DMS153 (cell line): ENCODE measurements at places on chromosomes 2 and 18.

- DNase-seq, result no peak
Observed at GRCh38 chr2:18548621-18549020, 11.8 kb downstream of the RDH14 start.

DNA sequence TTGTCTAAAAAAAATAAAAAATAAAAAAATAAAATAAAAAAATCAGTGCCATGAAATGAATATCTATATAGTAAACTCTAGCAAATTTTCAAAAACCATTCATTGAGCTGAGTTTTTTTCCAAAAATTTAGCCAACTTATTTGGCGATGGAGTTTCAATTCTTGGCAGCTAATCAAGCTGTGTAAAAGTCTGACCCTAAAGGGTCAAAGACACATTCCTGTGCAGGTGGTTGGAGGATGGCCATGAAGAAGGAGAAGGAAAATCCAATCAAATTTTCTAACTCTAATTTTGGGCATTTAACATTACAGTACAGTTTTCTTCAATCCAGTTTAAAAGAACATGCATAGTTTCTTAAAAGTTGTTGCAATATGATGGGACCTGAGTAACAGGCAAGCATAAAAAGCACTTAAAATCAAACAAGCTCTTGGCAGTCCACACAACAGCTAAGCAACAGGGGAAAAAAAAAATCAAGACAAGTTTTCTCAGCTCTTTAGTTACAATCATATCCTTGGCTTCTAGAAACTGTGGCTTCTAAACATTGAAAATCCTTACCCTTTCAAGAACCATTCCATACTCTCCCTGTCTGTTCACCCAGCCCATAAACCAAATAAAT lies 54.5 kb downstream of the ACVR1 start:
- DNase-seq, result no peak

- DNase-seq, result no peak
Observed at GRCh38 chr18:12843420-12844350, 40.4 kb downstream of the PTPN2 start.

GRCh38 chr2:163155279-163155883 lies 316.8 kb upstream of the KCNH7 start:
- DNase-seq, result peak; percentile 24

- DNase-seq, result no peak
Observed at GRCh38 chr2:234863043-234863934, 88.5 kb upstream of the SH3BP4 start.

GRCh38 chr2:121595012-121595891 lies 54.0 kb downstream of the CLASP1 start:
- DNase-seq, result no peak

DNA sequence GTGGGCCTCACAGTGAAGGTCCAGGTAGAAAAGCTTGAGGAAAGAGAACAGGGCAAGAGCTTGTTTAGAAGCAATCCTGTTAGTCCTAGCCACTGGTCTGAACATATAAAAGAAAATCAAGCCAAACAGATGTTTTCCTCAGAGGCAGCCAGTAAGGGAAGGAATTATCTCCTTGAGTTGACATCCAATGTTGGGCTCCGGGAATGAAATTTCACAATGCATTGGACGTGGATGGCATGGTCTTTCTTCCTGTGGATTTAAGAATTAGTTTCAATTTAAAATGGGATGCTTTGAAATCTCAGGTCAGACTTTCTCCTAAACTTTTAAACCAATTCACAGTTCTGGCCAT lies 92.1 kb downstream of the ACKR3 start:
- no peak for DNase-seq

DNA sequence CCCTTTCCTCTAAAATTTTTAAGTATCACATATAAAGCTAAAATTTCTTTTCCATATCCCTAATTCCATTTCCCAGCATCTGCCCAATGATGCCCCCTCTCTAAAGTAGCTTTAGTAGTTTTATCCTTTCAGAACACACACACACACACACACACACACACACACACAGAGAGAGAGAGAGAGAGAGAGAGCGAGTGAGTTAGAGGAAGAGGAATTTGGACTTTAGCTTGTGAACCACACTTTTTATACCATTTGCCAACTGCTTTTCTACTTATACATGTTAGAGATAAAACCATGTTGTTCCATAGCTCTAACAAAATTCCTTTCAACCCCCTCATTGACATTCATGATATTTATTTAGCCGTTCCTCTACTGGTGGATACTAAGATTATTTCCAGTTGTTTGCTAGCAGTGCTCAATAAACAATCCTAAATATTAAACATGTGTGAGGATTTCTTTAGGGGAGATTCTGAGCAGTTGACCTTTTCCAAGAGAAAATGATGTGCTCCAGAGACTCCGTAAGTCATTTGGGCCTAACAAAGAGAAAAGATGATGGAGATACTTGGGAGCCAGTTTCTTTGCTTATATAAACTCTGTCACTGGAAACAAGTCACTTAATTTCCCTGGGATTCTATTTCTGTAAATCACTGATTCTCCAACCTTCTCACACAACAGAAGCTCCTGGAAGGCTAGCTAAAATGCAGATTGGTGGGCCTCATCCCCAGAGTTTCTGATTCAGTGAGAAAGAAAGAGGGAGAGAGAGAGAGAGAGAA lies 229.7 kb upstream of the SP5 start:
- DNase-seq, result no peak

DNA sequence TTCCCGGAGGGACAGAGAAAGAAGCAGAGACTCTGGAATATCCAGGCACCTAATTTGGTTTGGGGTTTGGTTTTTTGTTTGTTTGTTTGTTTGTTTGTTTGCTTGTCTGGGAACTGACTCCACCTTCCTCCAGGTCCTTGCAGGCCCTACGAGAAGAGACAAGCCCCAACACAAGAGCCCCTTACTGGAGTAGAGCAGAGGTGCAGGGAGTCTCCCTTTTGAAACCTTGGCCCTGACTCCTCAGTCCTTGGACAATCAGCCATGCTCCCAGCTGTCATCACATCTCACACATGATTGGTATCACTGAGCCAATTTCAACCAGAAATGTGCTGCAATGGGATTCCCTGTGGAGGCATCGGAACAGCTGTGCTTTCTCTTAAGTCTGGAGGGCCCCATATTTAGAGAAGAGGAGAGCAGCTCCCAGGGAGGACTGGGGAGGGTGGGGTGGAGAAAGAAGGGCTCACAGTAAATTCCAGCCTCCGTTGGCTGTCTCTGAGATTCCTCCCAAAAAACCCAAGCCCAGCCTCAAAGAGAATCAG lies 279.9 kb upstream of the NCKAP5 start:
- no peak for DNase-seq

DNA sequence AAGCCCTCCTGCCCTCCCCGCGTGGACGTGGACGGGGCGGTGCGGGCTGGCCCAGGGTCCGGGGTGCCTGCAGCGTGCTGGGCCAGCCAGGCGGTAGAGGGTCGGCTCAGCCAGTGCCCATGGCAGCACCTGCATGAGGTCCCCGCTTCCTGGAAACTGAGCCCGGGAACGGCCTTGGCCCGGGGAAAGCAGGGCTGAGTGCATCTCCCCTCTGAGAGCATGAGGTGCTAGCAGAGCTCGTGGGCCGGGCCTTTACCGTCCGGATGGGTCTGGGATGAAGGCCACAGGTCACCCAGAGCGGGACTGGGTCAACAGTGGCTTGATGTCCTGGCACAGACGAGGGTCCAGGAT lies 39.8 kb downstream of the TSHZ1 start:
- DNase-seq, result no peak

DNA sequence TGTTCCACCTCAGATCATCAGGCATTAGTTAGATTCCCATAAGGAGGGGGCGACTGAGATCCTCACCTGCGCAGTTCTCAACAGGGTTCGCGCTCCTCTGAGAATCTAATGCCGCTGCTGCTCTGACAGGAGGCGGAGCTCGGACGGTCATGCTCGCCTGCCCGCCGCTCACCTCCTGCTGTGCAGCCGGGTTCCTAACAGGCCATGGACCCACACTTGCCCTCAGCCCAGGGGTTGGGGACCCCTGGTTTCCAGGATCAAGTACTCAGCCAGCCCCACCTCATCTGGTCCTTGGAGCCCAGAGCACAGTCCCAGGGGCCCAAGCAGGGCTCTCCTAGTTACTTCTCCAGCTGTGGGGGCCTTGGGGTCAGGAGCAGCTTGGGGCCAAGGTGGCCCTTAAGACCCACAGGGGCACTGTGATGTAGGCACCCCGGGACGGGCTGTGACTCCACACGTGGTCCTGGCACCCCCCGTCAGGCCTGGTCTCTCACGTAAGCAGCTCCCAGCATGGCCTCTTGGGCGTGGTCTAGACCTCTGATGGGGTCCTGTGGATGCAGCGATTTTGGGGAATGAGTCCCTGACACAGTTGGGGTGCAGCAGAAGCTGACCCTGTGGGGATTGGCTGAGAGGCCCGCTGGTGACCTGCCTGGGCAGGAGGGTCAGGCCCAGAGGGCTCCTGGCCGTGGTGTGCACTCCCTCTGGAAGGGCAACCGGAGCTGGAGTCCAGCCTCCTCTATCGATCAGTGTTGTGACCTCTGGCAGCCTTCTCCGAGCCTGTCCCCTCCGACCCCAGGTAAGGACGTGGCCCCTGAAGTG lies 28.3 kb upstream of the OTOS start:
- DNase-seq, result no peak

GRCh38 chr2:30798536-30798991 lies 8.7 kb downstream of the CAPN13 start:
- peak; percentile 63 for DNase-seq

GRCh38 chr2:157468931-157469708 lies 25.2 kb upstream of the CYTIP start:
- no peak for DNase-seq

DNA sequence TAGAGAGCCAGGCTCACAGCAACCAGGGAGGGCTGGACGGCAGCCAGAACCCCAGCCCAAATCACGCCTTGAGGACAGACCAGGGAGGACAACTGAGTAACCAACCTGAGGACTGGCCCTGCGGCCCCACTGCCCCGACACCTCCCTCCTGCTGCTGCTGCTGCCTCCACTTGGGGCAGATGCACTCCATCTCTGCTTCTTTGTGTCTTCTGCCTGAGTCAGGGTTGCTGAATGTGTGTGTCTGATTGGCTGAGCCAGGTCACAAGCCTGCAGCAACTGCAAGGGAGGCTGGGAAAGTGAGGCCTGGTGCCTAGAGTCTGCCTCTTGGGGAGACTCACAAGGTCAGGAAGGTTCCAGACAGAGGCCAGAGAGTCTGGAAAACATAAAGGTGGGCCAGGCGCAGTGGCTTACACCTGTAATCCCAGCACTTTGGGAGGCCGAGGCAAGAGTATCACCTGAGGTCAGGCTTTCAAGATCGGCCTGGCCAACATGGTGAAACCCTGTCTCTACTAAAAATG lies 83.4 kb downstream of the ZFP36L2 start:
- no peak for DNase-seq

GRCh38 chr2:241882091-241882625 lies 12.6 kb downstream of the RTP5 start:
- no peak for DNase-seq

DNA sequence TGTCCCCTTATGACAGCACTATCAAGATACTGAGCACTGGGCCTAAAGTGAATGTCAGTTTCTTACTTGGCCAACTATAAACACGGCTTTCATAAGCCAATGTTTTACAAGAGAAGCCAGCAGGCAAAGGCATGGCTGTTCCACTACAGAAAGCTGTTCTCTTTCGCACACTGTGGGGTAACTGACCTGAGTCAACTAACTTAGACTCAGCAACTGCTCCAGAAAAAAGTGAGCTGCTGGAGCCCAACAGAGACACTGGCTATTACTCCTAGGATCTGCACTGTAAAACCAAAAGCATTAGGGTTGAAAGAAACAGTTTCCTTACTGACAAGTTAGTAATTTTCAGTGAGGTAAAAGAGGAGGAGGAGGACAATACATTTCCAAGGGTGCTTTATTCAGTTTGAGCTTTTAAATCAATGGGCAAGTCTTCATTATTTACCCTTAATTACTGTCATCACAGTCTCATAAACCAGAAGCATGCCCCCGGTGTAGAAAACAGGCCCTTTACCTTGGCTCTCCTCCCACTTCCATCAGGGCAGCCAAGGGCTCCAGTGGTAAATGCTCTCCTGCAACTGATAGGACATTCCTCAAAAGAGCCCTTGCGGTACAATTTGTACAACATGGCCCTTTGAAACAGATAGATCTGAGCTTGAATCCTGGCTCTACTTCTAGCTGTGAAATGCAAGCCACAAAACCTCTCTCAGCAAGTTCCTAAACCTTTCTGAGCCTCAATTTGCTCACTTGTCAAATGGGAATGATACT lies 275.7 kb downstream of the PDE11A start:
- DNase-seq, result no peak

GRCh38 chr2:157761520-157761919 lies 114.6 kb downstream of the ACVR1 start:
- no peak for DNase-seq

DNA sequence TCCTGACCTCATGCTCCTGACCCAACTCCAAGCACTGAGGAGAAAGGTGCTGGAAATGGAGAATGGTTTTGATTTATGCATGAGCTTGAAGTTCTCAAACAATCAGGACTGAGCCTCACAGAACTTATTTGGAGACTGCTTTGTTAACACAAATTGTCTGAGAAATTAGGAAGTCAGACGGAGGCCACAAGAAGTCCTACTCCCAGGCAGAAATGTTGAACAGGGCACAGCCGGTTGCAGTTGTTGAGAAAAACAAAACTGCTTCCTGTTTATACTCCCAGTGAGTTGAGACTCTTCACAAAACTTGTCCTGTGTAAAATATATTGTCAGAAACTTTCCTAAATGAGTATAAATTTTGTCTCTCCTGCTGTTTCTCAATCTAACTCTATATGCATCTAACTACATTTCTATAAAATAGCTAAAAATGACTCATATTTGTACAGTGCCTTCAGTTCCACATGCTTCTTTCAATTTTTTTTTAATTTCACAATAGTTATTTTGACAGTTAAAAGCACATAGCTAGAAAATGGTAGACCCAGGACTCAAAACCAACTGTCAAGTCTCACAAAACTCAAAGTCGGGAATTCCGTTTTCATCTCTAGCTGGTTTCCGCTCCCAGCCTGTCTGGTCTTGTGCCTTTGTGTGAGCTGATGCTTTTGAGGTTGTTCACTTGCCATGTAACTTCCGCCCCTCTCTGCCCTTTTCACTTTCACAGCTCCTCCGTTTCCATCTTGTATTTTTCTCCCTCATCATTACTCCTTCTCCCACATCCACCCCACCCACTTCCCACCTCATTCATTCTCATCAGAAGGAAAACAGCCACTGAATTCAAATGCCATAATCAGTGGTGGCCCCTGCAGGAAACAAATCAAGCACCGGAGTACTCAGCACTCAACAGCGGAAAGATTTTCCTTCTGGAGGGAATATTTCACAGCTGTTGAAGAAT lies 215.0 kb downstream of the SUCLG1 start:
- DNase-seq, result no peak

DNA sequence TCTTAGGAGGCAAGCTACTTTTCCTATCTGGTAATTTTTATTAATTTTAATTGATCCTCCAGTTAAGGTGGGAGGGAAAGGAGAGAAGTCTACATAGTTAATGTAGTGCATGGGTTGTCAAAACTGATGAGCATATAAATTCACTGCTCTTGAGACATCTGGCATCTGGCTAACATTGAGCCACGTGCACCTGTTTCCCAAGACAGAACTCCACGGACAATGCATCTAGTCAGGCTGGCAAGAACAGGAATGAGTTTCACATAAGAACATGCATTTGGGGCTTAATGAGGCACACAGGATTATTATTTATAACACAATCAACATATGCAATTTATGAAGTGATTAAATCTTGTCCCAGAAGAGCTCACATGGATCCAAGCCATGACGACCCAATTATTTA lies 16.2 kb upstream of the RAB1A start:
- DNase-seq, result no peak
